ENCODE measurements at places on chromosomes 16 and 17.

GRCh38 chr17:64183815-64184214 lies 53.9 kb upstream of the ERN1 start:
- peak; percentile 13 for DNase-seq

DNA sequence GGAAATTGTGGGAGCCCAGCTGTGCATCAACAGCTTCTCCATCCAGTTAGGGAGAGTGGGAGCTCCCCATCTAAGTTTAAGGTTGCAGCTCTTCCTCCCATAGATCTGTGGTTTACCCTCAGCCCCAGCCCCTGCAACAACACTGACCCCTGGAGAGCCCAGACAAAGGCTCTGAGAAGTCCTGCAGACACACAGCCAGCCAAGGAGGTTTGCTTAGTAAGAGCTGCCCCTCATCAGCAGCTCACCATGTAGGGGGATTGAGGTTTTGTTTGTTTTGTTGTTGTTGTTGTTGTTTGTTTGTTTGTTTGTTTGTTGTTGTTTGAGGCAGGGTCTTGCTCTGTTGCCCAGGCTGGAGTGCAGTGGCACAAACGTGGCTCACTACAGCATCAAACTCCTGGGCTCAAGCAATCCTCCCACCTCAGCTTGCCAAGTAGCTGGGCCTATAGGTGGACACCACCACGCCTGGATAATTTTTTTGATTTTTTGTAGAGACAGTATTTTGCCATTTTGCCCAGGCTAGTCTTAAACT lies 138.6 kb downstream of the CLEC16A start:
- DNase-seq, result no peak

DNA sequence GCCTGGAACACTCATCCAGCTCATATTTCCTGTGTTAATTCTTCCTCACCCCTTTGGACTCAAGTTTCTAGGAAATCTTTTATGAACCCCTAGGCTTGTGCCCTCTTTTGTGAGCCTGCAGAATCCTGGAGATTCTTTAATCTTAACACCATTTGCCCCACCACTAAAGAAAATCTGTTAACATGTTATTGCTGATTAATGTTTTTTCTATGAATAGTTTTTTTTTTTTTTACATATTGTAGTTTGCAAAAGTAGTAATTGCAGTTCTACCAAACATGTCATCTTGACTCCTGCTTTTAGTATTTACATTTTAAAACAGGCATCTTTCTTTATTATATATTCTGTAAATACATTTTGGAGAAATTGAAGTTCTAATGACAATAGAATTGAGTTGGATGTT lies 8.5 kb downstream of the PRSS54 start:
- DNase-seq, result no peak

DNA sequence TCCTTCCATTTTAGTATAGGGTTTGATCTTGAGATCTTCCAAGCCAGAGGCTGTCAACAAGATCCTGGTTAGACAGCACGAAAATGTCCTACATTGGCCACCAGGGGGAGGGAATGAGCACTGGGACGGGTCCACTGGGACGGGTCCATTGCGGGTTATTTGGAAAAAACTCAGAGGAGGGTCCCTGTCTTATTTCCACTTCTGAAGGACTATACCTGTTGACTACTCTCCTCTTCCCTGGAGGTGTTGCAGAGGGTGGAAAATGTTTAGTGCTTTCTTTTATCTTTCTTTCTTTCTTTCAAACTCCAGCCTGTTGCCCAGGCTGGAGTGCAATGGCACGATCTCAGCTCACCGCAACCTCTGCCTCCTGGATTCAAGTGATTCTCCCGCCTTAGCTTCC lies 2.5 kb downstream of the TTLL6 start:
- no peak for DNase-seq

DNA sequence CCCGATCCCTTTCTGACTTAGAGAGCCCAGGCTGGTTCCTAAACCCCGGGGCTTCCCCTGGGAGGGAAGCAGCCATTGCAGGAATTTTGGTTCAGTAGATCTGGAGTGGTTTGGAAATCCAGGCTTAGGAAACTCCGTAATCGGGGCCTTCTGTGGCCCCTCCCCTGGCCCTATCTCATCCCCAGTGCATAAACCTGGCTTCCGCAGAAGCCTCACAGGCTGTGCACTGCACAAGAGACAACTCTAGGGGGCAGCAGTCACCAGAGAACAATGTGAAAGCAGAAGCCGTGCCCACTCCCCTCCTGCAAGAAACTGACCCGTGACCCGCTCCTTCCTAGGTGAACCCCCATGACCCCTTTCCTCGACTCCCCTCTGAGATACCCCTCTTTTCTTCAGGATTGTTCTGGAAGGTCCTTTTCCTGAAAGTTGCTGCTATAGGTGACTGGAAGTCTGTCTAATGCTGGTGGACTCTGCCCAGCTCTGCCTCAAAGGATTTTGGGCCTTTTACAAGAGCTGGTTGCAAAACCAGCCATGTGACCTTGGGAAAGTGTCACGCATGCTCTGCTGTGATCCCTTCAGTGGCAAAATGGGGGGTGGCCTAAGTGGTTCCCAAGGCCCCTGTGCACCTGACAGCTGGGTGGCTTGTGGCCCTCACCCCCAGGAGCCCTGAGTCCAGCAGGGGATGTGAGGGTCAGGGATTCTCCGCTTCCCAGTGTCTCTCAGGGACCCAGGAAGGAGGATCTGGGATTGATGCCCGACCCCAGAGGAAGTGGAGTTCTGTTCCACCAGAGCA lies 14.4 kb downstream of the GUCY2D start:
- DNase-seq, result peak; percentile 37

GRCh38 chr16:55668340-55669281 lies 12.8 kb downstream of the SLC6A2 start:
- no peak for DNase-seq
